ENCODE measurements at places on chromosomes 2 and 18. TPM values are rescaled to one million over a fixed set of nuclear protein-coding genes. Genes with fewer than 3 reads are reported as not detected.

DNA sequence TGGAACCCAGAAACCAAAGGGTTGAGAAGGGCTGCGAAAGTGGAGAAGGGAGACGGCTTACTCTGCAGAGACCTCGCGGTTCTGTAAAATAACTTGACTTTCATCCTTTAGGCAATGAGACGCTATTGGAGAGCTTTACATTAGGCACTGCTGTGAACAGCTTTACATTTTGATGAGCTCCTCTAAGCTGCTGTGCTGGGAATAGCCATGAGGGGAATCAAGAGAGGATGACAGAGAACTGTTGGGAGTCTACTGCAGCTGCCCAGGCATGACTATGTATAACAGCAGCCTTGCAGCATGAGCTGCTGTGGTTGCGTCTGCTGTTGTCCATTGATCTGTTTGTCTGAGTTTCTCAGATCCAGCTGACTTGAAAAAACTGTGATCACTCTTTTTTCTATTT lies 310.8 kb upstream of the MAP2 start:
- no peak overlapping the region for H3K4me3 ChIP-seq
- H3K27ac ChIP-seq = no peak overlapping the region
- no peaks in the 10 kb centered on the region for H3K27me3 ChIP-seq

The WDR43 gene
- total RNA-seq = 25.3 TPM

GRCh38 chr2:55109219-55109891 lies 59.1 kb upstream of the RTN4 start:
- H3K27ac ChIP-seq = peak overlapping the region; percentile 53
- no peaks in the 10 kb centered on the region for H3K36me3 ChIP-seq
- H3K27me3 ChIP-seq = no peaks in the 10 kb centered on the region
- H3K4me1 ChIP-seq = peaks cover 22% of the 10 kb centered on the region
- peak; percentile 56 for DNase-seq
- H3K4me3 ChIP-seq = no peak overlapping the region

GRCh38 chr2:139872032-139872431 lies 1091.8 kb upstream of the NXPH2 start:
- no peaks in the 10 kb centered on the region for H3K36me3 ChIP-seq
- no peak overlapping the region for H3K4me3 ChIP-seq
- no peaks in the 10 kb centered on the region for H3K27me3 ChIP-seq
- no peak for DNase-seq
- H3K27ac ChIP-seq = no peak overlapping the region

- H3K4me1 ChIP-seq = peaks cover 19% of the 10 kb centered on the region
- DNase-seq = no peak
- H3K4me3 ChIP-seq = no peak overlapping the region
- no peak overlapping the region for H3K27ac ChIP-seq
- no peaks in the 10 kb centered on the region for H3K27me3 ChIP-seq
Observed at GRCh38 chr2:159714247-159714930, 2.1 kb downstream of the MARCHF7 start.

The FBXO15 gene
- 0.37 TPM for total RNA-seq

GRCh38 chr2:77488141-77488540 lies 34.0 kb downstream of the LRRTM4 start:
- no peaks in the 10 kb centered on the region for H3K27me3 ChIP-seq
- no peak overlapping the region for H3K27ac ChIP-seq
- no peaks in the 10 kb centered on the region for H3K4me1 ChIP-seq
- DNase-seq = no peak

DNA sequence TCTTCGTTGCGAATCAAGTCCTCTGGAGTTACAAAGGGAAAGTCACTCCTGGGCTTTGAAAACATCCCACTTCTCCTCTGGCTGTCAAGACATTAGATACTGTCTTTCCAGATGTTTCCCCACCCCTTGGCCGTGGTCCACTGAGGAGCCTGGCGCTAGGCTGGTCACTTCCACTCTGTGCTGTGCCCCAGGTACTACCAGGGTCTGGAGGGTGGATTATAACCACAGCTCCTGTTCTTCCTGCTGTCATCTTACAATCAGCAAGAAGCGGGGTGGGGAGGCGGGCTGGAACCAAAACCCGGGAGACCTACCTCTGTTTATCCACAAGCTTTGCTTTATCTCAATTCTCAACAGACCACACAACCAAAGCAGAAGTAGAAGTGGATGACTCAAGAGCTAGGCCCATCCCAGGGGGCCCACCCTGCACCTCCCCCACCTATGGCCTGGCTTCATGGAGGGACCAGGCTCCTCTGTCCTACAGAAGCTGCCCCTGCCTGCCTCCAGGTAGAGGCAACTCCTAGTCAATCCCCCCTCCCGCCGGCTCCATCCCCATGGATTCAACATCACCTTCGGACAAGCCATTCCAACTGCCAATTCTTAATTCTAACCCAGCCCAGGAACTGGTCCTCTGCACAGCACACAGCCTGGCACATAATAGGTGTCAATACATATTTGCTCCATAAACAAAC lies 17.8 kb downstream of the SMAD7 start:
- no peaks in the 10 kb centered on the region for H3K36me3 ChIP-seq
- no peak for DNase-seq
- peak overlapping the region; percentile 63 for H3K27ac ChIP-seq
- no peak overlapping the region for H3K4me3 ChIP-seq
- H3K4me1 ChIP-seq = peaks cover 41% of the 10 kb centered on the region

- no peak overlapping the region for H3K27ac ChIP-seq
- no peak for DNase-seq
- H3K27me3 ChIP-seq = no peaks in the 10 kb centered on the region
- no peaks in the 10 kb centered on the region for H3K36me3 ChIP-seq
- H3K4me3 ChIP-seq = no peak overlapping the region
Observed at GRCh38 chr2:101731221-101732054, 33.9 kb downstream of the MAP4K4 start.

The CYP27A1 gene
- 4.0 TPM for total RNA-seq

- no peaks in the 10 kb centered on the region for H3K27me3 ChIP-seq
- DNase-seq = no peak
- H3K4me1 ChIP-seq = peaks cover 10% of the 10 kb centered on the region
Observed at GRCh38 chr2:156657809-156658208, 221.6 kb downstream of the GPD2 start.

GRCh38 chr2:43839776-43840564 lies 1.2 kb downstream of the ABCG8 start:
- H3K4me3 ChIP-seq = no peak overlapping the region
- no peaks in the 10 kb centered on the region for H3K36me3 ChIP-seq
- no peak overlapping the region for H3K27ac ChIP-seq
- DNase-seq = no peak

GRCh38 chr18:9586814-9587213 lies 27.5 kb downstream of the PPP4R1 start:
- no peaks in the 10 kb centered on the region for H3K4me1 ChIP-seq
- no peak overlapping the region for H3K27ac ChIP-seq
- no peaks in the 10 kb centered on the region for H3K27me3 ChIP-seq
- H3K36me3 ChIP-seq = peaks cover 10% of the 10 kb centered on the region
- DNase-seq = no peak

GRCh38 chr2:64841461-64841860 lies 147.7 kb upstream of the SLC1A4 start:
- H3K36me3 ChIP-seq = no peaks in the 10 kb centered on the region
- no peaks in the 10 kb centered on the region for H3K27me3 ChIP-seq
- no peak overlapping the region for H3K27ac ChIP-seq
- no peak for DNase-seq

The GALNT5 gene
- 0.60 TPM for total RNA-seq

The SP5 gene
- total RNA-seq = not detected

Data from pancreas (tissue), 10 donors.